Kidney (tissue), 22 donors: ENCODE measurements at places on chromosomes 2 and 18.

- DNase-seq = no peak
Measured at GRCh38 chr2:149064856-149065630, 26.5 kb downstream of the LYPD6B start.

- no peak for DNase-seq
Measured at GRCh38 chr2:148926291-148926961, 51.4 kb downstream of the KIF5C start.

DNA sequence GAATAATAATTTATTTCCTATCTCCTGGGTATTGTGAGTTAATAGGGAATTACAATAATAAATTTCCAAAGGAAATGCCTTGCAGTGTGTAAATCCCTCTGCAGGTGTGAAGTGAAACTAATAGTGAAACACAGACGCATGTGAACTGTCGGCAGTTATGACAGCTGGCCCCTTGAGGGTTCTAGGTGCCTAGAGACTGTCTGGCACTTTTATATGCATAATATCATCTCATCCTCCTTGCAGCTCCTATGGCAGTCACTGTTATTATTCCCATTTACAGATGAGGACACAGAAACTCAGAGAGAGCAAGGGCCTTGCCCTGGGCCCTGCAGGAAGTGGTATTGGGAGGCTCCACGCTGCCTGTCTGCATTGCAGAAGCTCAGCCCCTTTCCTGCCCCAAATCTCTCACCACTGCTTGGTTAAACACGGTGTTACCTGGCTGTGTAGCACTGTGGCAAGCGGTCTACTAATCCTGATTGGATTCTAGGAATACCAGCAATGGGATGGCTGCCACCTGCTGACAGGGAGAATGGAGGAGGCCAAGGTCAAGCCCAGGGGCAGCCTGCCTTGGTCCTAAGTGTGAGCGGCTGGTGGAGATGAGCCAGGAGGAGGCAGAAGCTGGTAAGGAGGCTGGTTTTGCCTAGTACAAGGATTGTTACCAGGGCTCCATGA is 32.8 kb upstream of the ACKR3 start:
- no peak for DNase-seq

DNA sequence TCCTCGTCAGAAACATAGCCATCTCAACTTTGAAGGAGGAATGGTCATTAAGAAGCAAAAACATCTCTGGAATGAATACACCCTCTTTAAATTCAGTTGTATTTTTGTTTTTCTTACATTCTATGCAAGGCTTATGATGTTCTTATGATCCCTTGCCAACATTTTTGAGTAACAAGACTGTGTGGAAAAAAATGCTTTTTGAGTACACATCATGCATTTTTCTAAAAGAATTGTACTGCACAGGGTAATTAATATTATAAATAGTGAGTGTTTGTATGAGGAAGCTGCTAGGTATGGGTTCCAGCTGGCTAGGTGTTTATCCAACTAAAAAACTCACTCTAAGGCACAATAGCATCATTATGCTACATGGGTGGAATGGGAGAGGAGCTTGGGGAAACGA is 59.0 kb upstream of the SPATS2L start:
- no peak for DNase-seq

GRCh38 chr2:133411857-133412256 is 156.4 kb downstream of the NCKAP5 start:
- no peak for DNase-seq

DNA sequence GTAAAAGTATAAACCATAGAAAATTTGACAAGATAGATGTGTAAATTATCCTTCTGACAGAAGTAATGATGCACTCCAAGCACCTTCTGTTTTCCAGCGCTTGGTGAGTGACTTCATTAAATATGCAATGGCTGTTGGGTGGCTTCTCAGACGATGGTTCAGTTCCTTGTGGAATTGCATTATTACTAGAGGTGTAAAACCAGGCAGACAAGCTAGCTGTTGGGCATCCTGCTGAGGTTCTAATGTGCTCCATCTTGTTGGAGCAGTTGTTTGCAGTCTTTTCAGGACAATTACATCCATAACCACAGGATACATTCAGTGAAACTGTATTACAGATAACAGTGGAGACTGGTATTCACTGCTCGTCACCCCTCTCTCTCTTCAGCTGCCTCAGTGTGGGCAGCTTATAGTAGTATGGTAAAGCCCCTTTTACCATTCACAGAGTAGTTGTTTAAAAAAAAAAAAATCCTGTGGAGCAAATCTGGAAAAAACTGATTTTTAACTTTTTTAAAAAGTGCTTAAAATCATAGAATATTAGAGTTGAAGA is 143.5 kb downstream of the AGPS start:
- DNase-seq = no peak

DNA sequence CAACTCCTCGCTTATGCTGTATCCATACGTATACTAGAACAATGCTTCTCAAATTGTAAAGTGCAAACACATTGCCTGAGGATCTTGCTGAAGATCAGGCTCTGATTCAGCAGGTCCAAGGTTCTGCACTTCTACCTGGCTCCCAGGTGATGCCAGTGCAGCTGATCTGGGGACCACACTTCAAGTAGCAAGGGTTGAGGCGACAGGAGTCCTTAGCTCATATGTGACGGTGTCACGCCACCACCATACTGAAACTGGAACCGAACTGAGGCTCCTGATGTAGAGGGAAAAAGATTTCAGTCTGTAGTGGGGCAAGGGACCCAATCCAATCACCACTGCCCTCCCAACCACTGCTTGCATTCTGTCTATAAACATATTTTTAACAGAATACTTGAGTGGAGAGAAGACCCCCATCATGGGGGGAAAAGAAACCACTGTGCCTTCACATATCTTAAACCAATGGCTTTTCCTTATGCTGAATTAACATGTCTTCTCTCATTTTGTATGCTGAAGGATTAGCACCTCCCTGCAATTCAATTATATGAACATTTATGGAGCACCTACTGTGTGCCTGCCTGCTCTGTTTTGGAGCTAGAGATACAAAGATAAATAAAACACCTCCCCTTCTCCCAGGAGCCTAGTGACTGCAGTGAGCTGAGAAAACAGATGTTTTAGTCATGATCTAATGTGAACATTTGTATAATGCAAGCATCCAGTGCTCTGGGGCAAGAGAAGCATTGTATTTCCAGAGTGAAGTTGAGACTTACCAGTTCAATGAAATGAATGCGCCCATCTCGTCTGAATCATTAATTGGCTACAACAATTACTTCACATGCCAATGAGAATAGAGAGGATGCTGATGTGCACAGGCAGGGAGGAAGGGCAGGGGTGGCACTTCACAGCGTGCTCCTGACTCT is 6.6 kb upstream of the ASAP2 start:
- DNase-seq = no peak

- peak; percentile 76 for DNase-seq
Measured at GRCh38 chr2:239979243-239980023, 45.7 kb downstream of the NDUFA10 start.

DNA sequence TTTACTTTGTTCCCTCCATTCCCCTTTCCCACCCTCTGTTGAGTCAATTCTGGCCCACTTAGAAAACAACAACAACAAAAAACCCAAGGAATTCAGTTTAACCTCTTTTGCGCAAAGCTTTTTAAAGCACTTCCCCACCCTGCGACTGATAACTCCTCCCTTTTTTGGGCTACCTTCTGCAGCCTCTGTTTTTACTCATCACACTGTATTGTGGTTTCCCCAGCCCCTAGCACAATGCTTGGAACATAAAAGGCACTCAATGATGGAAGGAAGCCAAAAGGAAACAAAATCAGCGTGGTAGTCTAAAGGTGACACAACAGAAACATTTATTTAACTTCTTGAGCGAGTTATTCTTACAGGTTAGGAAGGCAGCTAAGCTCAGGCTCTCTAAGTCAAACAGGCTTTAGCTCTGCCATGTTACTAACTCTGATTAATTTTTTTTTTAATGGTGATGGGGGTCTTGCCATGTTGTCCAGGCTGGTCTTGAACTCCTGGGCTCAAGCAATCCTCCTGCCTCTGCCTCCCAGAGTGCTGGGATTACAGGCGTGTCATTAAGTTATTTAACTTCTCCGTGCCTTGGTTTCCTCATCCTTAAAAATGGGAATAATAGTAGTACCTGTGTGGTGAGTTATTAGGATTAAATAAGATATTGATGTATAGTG is 1.3 kb downstream of the CEP68 start:
- DNase-seq = no peak

DNA sequence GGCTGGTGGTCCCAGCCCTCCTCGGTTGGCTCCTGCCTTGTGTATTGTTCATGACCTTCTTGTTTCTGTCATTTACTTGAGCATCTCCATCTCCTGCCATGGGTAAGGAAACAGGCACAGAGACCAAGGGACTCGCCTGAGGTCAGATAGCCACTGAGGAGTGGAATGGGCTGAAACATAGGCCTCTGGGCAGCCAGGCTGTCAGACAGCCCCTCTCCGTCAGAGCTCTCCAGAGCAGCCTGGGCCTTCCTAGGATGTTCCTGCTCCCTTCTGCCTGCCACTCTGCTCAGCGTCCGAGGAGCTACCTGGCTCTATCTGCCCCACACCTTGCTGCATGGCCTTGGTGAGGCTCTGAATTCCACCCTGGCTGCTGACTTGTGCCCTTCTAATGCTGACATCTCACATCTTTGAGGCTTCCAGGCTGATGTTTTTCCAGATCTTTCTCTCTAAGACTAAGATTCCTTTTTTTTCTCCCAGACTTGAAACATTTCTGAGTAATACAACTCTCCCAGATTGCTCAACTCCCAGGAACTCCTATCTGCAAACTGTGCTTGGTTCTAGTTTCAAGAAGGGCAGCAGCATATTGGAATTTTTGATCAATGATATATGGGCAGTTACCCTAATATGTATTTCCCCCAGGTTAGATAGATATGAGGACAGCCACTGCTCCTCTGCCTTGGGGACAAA is 67.7 kb downstream of the MCFD2 start:
- peak; percentile 65 for DNase-seq

DNA sequence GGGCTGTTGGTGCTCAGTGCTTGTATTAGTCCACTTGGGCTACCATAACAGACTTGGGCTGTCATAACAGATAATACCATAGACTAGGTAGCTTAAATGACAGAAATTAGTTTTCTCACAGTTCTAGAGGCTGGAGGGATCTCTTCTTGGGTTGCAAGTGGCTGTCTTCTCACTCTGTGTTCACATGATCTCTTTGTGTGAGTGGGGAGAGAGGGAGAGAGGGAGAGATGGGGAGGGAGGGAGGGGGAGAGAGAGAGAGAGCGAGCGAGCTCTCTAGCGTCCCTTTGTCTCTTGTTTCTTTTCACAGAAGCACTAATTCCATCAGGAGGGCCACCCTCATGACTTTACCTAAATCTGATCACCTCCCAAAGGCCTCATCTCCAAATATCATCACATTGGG is 4.5 kb upstream of the XRCC5 start:
- DNase-seq = no peak

DNA sequence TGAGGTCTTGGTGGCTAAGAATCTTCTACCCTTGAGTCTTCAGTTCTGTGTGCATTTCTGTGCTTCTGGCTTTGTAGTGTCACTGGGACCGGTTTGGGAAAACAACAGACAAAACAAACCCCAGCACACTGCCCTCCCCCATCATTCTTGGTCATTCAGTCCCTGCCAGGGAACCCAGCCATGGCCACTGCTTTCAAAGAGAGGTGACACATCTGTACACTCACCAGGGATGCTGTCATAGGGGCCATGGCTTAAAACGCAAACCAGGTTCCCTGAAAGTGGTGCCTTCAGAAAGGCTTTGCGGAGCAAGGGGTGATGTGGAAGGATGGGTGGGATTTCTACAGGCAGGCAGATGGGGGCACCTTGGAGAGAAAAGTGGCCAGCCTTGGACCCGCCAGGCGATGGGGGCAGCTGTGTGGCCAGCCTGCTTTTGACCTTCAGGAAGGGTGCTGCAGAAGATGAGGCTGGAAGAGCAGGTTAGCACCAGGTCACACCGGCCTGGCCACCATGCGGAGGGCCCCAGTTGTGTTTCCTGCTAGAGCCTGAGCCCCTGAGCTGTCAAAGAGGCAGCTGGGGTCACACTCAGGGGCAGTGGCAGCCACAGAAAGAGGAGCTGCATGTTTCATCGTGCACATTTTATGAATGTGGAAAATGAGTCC is 101.3 kb downstream of the INHBB start:
- DNase-seq = no peak

GRCh38 chr2:55922291-55922907 is 1.2 kb downstream of the EFEMP1 start:
- DNase-seq = peak; percentile 49

- no peak for DNase-seq
Measured at GRCh38 chr2:128636802-128637147, 318.1 kb upstream of the HS6ST1 start.

DNA sequence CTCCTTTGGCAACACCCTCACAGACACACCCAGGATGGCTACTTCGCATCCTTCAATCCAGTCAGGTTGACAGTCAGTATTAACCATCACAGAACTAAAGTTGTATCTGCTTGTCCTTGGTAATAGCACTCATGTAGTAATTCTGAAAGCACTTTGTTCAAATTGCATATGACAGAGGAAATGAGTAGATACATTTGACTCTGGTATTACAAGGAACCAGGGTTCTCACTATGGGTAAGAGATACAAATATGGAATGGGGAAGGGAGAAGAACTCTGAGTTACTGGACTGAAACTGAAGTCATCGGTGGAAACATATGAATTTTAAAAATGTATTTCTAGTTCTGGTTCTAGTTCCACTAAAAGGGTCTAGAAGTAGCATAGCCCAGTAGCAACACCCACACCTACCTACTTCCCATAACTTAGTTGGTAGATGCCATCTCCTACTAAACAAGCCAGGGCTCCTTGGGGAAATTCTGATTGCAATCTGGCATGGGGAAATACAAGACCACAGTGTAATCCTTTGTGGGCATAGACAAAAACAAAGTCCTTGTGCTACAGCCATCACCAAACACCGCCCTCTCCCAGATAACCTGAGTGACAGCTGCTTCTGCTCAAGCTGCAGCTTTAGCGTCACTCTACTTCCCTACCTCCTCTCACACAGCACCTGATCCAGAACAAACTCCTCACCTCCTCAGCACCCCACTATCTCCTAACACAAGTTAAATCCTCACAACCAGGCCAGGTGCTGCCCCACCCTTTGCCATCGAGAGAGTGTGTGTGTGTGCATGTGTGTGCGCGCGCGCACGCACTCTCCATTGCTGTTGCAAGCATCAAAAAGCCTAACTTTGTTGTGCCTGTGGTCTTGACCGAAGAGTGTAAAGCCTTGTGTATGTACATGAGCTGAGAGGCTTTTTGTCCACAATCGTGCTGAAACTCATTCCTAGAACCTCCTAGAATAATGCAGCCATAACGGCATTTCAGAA is 31.4 kb upstream of the CD226 start:
- no peak for DNase-seq

DNA sequence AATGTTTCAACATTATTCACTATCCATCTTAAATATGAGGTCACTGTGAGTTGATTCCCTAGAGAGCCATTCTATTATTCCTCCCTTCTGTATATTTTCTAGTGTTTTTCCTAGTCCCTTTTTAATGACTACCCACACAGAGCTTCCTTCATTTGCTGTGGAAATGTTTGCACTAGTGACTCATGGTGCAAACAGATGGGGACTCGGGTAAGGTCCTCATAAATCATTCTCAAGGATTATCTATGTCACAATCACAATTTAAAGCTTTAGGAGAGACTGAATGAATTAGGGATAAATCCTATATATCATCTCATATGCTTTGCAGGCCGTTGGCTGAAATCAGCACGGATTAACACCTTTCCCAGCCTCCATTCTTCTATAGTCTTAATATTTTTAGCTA is 159.6 kb downstream of the DCC start:
- DNase-seq = no peak
